Activated T-cell treated with anti-CD3 and anti-CD28 coated beads, Interleukin-2, amount 50 U/mL, for 24 hours (primary cell): ENCODE measurements at places on chromosomes 13 and 19.

DNA sequence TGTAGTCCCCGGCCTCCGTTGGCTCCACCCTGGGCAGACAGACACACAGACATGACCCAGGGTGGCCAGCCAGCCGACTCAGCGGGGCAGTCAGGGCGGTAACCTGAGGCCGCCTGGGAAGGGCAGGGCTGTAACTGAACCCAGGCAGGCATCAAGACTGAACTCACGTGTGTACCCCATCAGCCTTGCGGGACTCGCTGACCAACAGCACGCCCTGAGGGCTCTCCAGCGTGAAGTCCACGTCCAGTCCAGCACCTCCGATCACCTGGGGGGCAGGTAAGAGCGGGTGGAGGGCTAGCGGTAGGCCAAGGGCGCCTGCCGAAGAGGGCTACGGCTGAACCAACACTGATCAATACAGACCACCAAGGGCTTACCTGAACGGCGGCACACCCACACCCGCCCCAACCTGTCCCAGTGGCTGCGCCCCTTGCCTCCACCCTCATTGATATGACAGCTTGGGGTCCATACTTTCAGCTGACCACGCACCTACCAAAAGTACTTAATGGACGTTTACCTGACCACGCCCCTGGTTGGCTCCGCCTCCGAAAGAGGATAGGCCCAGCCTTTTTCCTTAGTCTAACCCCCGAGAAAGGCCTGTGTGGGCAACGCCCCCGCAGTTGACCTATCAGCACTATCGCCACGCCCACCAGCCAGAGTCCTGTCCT is 791 bp downstream of the TMED1 start:
- no peak for DNase-seq

- no peak for DNase-seq
Measured at GRCh38 chr13:56247692-56248091, 893.0 kb upstream of the PRR20A start.

- no peak for DNase-seq
Measured at GRCh38 chr19:29379257-29380021, 146.4 kb upstream of the VSTM2B start.

DNA sequence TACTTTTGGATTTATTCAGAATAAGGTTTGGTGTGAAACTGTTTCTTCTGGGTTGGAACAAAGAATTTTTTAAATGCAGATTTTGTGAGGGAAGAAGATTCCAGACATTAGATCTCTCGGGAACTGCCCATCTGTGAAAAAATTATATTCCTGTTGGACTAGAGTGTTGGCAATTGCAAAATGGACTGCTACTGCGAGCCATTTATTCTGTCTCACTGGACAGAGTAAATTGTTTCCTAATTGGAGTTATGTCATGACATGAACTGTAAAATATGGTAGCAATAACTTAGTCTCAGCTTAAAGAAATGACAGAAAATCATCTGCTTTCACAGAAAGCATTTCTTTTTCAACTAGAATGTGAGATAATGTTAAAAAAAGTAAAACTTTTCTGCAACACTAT is 86.0 kb upstream of the MYCBP2 start:
- no peak for DNase-seq

- DNase-seq: no peak
Measured at GRCh38 chr19:40921005-40921897, 39.2 kb upstream of the CYP2A7 start.

GRCh38 chr19:7902796-7903243 is 857 bp upstream of the MAP2K7 start:
- no peak for DNase-seq

- DNase-seq: no peak
Measured at GRCh38 chr13:41937388-41937787, 23.5 kb downstream of the VWA8 start.

GRCh38 chr13:109647053-109647452 is 139.3 kb downstream of the IRS2 start:
- no peak for DNase-seq

- DNase-seq: no peak
Measured at GRCh38 chr13:77397636-77398035, 70.7 kb upstream of the MYCBP2 start.

GRCh38 chr13:80870186-80870585 is 529.3 kb upstream of the SPRY2 start:
- no peak for DNase-seq

GRCh38 chr19:33878910-33879810 is 82.5 kb downstream of the KCTD15 start:
- DNase-seq: no peak

GRCh38 chr19:33211794-33212435 is 13.7 kb downstream of the SLC7A10 start:
- no peak for DNase-seq

- no peak for DNase-seq
Measured at GRCh38 chr13:20351281-20352022, 119.3 kb upstream of the GJB6 start.

- no peak for DNase-seq
Measured at GRCh38 chr19:39637891-39638290, 17.8 kb upstream of the LGALS16 start.

GRCh38 chr19:1455336-1456120 is 5.6 kb downstream of the APC2 start:
- peak; percentile 67 for DNase-seq

- no peak for DNase-seq
Measured at GRCh38 chr13:66556306-66556705, 673.8 kb downstream of the PCDH9 start.

GRCh38 chr19:48628486-48629296 is 8.5 kb downstream of the DBP start:
- DNase-seq: no peak

DNA sequence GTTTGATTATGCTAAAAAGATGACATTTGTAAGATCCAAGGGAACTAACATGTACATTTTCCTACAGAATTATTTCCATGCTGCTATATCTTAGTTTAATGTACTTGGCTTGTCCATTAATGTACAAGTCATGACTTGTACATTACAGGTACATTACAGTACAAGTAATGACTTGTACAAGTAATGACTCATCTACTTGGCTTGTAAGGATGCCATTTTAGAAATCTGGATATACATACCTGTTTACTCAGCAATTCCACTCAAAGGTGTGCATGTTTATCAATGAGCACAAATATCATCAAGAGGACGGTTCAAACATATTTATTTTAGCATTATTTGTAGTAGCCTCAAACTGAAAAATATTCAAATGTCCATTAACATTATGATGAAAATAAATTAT is 87.0 kb upstream of the TRPC4 start:
- no peak for DNase-seq

GRCh38 chr13:20182231-20182846 is 10.4 kb downstream of the GJB2 start:
- DNase-seq: peak; percentile 54

GRCh38 chr13:42794577-42795275 is 13.3 kb downstream of the FAM216B start:
- no peak for DNase-seq

GRCh38 chr19:38705197-38706019 is 38.9 kb downstream of the CAPN12 start:
- no peak for DNase-seq

GRCh38 chr13:23776698-23777574 is 112.3 kb downstream of the MIPEP start:
- DNase-seq: no peak

- no peak for DNase-seq
Measured at GRCh38 chr19:1828279-1829238, 16.5 kb upstream of the ATP8B3 start.

- no peak for DNase-seq
Measured at GRCh38 chr19:19661675-19662251, 1.7 kb downstream of the ATP13A1 start.

GRCh38 chr13:65112123-65112522 is 2118.0 kb downstream of the PCDH9 start:
- DNase-seq: no peak

- DNase-seq: peak; percentile 96
Measured at GRCh38 chr19:46717034-46717715, at the start of gene PRKD2. TSS of gene PRKD2 (minus strand) at chr19:46717114. CDS start at chr19:46716370, 744 bp downstream.

DNA sequence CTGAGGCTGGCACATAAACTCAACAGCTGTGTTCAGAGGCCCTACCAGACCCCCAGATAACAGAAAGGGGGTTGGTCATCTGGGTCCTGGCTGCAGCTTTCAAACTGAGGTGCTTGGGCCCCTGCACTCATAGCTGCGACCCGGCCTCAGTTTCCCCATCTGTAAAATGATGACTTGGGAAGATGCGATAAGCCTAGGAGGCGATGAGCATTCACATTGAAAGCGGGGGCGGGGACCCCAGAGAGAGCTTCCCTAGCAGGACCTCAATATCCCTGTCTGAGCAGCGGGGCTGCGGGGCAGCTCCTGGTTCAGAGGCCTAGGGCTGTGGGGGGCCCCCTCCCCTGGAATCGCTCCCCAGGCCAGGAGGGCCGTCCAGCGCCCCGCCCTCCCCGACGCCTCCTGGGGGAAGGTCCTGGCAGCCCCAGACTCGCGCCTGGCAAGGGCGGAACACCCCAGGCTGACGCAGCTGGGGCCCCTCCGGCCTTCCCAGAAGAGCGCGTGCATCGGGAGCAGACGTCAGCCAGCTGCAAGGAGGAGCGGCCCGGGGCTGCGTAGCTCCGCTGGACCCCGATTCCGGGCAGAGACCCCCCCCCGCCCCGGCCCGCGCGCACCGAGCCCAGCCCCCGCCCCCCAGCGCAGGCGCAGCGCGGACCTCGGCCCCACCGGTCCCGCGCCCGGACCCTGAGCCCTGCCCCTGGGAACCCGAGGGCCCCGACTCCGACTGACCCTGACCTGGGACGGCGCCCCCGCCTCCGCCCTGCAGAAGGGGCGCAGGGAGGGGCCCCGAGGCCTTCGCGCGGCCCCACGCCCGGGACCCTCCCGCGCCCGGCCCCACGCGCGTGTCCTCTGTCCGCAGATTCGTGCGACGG is 3.5 kb downstream of the FSTL3 start:
- DNase-seq: peak; percentile 68

DNA sequence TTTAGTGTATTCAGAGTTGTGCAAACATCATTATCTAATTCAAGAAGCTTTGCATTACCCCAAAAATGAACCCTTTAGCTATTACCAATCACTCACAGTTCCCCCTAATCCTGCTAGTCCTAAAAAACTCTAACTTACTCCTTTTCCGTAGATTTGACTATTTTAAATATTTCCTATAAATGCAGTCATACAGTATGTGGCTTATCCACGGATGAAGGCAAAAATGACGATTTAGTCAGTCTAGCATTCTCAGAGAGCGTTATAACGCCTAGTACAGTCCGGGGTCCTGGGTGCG is 587 bp upstream of the ZNF383 start:
- no peak for DNase-seq

DNA sequence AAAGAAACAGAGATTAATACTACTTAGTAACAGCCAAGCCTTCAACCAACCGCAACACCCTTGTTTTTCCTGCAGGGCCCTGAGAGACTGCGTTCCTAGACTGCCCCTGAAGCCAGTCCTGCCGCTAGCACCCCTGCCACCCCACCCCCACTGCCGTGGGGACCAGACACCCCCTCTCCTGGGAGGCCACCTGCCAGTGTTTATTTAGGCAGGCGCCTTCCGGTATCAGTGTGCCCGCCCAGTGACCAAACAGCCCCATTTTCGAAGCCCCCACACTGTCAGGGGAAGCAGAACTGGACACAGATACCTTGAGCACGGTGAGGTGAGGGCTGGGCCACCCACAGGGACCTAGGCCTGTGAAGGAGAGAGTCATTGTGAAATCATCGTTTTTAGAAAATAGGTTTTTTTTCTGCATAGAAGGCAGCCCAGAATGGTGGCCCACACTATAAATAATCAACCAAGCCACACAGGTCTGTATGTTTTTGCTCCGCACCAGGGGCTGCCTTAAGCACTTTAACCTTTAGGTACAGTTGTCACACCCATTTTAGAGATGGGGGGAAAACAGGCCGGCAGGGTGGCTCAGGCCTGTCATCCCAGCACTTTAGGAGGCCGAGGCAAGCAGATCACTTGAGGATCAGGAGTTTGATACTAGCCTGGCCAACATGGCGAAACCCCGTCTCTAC is 3.5 kb upstream of the TLE5 start:
- DNase-seq: no peak

DNA sequence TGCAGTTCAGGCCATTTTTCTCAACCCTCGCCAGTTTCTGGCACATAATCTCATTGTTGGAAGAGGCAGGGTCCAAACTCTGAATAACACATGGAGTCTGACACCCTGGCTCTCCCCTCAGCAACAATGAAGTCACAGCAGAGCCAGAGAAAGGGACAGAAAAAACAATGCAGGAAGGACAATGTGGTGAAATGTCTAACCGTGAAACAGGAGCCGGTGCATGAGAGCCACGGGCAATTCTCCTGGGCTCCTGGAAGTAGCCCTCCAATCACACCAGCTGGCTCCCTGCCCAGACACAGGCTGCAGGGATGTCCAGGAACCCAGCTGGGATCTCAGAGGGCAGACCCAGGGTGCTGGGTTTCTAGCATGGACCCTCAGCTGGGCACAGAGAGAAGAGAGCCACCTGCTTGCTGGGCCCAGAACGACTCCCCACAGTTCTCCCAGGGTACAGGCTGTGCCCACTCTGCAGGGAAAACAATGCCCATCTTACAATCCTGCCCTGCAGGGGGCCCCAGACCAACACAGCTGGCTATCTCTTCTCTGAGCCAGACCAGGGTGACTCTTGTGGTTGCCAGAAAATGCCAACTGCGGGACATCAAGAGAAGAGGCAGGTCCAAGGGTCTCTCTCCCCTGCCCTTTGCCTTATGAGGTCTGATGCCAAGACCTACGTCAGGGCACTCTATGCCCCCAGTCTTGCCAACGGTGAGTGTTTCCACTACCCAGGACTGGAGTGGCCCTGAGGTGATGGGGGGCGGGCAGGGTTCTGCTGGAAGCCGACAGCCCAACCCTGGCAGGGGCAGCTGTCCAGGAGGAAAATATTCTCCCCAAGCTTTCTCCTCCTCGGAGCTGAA is 64.5 kb downstream of the CEBPG start:
- DNase-seq: no peak

- no peak for DNase-seq
Measured at GRCh38 chr13:38875186-38875875, 115.3 kb downstream of the STOML3 start.

DNA sequence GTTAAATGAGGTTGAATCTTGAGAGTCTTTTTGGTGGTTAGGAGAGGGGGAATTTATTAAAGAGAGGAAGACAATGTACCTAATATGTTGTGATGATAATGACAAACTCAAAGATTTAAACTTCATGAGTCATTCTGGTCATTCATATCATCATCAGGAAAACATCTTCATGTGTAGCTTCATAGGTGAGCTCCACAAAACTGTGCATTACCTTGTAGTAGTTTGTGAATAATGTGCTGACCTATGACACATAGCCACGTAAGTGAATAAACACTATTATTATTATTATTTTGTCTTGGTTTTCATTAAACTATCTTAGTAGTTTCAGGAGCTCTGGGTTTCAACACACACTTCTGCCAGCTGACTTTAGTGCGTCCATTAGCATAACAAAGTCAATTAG is 997 bp upstream of the GPC6 start:
- DNase-seq: no peak
